ENCODE measurements at places on chromosomes 4 and X.
A peak's percentile ranks its signal among the peaks of the same experiment; 100 is the strongest.

DNA sequence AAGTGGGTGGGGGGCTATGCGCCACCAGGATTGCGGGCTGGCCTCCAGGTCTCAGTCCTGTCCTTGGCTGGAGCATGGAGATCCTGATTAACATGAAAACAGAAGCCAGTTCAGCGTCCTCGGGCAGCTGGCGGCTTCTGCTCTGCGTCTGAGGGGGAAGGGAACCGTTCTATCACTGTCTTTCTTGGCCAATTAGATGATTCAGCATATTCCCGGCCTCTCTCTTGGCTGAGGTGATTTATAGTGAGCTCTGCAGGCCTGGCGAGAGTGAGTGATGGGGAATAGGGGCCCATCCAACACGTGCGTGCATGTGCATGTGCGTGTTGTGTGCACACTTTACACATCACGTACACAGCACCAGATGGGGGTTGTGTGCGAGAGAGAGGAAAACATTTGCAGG is 145.8 kb upstream of the ATP6AP2 start:
- no peak for DNase-seq

DNA sequence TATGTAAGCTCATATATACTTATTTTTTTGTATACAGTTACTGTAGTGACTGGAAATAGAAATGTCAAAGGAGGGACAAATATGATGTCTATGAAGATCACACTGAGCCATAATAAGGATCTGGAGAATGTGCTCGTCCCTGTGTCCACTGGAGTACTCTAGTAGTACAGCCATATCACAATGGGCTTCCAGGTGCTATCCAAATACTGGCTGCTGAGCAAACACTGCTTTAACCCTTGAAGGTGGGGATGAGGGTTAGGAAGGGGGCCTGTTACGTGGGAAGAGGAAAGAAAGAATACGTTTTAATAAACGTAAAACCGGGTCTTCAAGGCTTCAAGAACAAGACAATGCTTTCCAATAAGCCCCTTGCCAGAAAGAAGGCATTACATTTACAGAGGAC is 29.8 kb upstream of the TMEM150C start:
- no peak for DNase-seq

DNA sequence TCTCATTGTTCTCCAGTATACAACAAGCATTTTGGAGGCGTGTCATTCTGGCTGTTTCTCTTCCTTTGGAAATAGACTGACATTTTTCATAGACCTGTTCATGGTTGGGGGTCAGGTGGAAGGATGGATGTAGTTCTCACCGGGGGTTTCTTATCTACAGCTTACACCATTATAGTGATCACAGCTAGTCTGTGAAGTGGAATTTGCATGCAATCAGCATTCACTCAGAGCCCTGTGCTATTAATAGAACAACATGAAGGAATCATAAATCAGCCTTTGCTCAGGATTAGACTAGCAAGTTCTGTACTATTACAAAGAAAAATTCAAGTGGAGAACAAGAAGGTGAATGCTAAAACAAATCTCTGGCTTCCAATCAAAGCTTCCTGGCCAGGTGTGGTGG is 132.6 kb upstream of the PUDP start:
- no peak for DNase-seq

GRCh38 chrX:151178746-151179145 is 2.4 kb downstream of the GPR50 start:
- no peak for DNase-seq

GRCh38 chrX:103550415-103551051 is 31.2 kb upstream of the RAB40A start:
- no peak for DNase-seq

GRCh38 chr4:170227928-170228327 is 138.2 kb upstream of the AADAT start:
- DNase-seq: no peak

DNA sequence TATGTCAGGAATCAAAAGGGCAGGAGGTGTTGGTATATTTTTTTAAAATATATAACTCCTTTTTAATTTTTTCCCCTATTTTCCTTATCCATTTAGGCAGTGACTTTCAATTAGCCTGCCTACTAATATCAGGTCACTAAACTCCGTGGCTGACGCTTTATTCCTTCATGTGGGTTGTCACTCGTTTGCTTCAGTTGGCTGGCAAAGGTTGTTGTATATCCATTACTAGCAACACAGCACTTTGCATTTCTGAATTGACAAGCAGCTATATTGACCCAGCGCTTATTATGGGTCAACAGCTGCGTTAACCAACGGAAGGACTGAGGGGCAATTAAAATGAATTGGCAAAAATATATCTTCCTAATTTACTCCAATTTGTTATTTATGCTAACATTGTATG is 87.7 kb downstream of the ARX start:
- DNase-seq: no peak

- DNase-seq: no peak
Observed at GRCh38 chr4:166311169-166311568, 438.1 kb downstream of the TLL1 start.

DNA sequence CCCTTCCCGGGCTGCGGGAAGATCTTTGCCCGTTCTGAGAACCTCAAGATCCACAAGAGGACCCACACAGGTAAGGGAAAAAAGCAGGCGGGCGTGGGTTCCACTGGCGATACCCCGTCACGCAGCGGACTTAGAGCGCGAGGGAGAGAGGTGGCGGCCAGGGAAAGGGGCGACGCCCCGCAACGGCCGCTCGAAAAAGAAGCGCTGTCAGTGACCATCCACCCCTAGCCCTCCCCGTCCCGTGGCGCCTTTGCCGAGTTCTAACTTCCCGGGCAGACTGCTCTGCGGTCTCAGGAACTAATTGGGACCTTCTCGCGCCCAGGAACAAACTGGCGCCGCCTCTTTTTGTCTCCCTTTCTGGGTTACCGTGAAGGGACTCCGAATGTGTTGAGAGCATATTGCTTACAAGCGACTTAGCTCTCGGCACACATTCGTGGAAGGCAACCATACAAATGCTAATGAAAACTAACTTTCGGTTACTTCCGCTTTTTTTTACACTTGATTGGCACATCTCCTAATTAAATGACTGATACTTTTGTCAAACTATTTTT is 1.8 kb downstream of the ZIC3 start:
- no peak for DNase-seq

DNA sequence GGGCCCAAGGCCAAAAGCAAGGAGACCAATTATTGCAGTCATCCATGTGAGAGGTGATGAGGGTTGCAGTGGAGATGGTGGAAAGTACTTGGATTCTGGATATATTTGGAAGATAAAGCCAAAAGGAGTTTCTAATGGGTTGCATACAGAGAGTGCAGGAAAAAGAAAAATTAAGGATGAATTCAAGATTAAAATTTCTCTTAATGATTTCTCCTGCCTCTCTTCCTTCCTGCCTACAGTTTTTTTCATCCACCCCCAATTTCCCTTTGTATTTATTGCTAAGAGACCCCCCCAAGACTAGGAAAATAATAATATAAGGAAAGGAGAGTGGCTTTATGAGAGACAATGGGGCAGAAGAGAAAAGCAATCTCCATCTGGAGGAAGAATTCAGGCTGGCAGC is 8.6 kb upstream of the FGF5 start:
- DNase-seq: no peak

- no peak for DNase-seq
Observed at GRCh38 chr4:61580721-61581377, 380.7 kb downstream of the ADGRL3 start.

GRCh38 chr4:127604949-127605709 is 27.6 kb upstream of the INTU start:
- DNase-seq: peak; percentile 75

DNA sequence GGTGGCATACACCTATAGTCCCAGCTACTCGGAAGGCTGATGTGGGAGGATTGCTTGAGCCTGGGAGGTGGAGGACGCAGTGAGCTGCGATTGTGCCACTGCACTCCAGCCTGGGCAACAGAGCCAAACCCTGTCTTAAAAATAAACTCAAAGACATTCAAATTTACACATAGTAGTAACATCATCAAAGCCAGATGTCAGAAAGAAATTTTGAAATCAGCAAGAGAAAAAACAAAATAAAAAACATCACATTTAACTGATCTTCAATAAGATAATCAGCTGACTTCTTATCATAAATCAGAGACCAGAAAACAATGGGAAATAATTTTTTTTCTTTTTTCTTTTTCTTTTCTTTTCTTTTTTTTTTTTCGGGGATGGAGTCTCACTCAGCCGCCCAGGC is 78.9 kb upstream of the ZCCHC13 start:
- DNase-seq: no peak
